GM12878 (cell line): ENCODE measurements at places on chromosomes 16 and 17. TPM values are rescaled to one million over a fixed set of nuclear protein-coding genes. Genes with fewer than 3 reads are reported as not detected.

The KIF2B gene
- total RNA-seq, result not detected in 2 replicates

The SOST gene
- total RNA-seq, result not detected in 2 replicates

GRCh38 chr16:25699069-25699468, 7.3 kb downstream of the HS3ST4 start:
- no peaks in the 10 kb centered on the region for H3K36me3 ChIP-seq
- H3K4me3 ChIP-seq, result no peak overlapping the region
- H3K27ac ChIP-seq, result no peak overlapping the region
- H3K27me3 ChIP-seq, result no peaks in the 10 kb centered on the region; the same call in 1 of the 2 replicates

DNA sequence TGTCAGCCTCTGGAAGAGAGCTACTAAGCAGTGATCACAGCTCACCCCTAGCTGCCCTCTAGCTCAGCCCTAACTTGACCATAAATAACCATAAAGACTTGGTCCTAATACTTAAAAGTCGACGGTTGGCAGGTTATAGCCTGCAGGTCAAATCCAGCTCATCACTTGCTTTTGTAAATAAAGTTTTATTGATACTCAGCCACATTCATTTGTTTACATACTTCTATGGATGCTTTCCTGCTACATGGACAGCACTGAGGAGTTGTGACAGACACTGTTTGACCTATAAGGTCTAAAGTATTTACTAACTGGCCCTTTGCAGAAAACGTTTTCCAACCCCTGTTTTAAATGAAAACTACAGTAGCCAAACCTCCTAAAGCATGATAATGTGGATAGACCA, 151.6 kb upstream of the ASIC2 start:
- DNase-seq, result no peak
- no peak overlapping the region for H3K4me3 ChIP-seq
- no peaks in the 10 kb centered on the region for H3K4me1 ChIP-seq
- no peaks in the 10 kb centered on the region for H3K27me3 ChIP-seq
- no peaks in the 10 kb centered on the region for H3K36me3 ChIP-seq
- no peak overlapping the region for H3K27ac ChIP-seq

The PPP1R27 gene
- 0.49 and 0.53 TPM in 2 replicates for total RNA-seq

DNA sequence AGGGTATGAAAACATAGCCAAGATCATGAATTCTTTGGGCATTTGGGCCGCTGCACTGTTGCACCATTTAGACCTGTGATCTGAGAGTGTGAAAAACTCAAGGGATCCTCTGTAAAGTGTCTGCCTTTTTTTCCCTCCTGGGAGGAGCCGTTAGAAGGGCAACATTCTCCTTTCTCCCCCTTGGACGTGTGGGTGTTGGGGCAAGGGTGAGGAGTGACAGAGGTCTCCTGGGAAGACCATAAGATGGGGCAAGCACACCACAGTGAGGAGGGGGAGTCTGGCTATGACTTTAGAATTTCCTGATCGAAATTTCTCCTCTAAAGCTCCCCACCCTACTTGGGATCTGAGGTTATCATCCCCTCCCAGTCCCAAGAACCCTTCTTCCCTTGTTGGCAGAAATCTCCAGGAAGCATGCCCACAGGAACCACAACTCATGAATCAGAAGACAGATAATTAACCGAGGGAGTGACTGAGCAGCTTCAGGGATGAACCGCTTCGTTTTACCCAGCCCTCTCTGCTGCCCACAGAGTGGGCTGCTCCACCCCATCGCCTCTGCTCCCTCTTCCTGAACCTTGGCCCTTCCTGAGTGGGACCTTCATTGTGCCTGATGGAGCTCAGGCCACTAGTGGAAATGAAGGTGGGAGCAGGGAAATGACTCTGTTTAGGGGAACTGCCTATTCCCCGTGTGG, 4.2 kb downstream of the ITGB3 start:
- no peak overlapping the region for H3K27ac ChIP-seq
- no peak for DNase-seq
- no peaks in the 10 kb centered on the region for H3K36me3 ChIP-seq
- no peak overlapping the region for H3K4me3 ChIP-seq

DNA sequence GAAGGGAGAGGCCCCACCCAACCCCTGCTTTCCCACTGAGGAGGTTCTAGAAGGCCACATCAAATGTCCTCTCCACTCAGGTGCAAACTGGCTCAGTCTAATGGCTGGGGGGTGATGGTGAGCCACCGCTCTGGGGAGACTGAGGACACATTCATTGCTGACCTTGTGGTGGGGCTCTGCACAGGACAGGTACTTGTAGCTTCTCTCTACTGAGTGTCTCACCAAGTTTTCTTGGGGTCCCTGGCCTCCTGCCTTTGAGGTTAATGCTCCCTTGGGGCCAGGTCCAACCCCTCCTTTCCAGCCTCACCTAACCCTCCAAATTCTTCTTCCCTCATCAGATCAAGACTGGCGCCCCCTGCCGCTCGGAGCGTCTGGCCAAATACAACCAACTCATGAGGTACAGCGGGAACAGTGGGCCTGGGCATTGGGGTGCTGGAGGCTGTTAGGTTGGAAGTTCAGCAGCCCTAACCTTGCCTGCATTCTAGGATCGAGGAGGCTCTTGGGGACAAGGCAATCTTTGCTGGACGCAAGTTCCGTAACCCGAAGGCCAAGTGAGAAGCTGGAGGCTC, 5.7 kb downstream of the ENO3 start:
- H3K27ac ChIP-seq, result no peak overlapping the region
- H3K36me3 ChIP-seq, result peaks cover 8% of the 10 kb centered on the region
- no peak overlapping the region for H3K4me3 ChIP-seq
- no peak for DNase-seq

DNA sequence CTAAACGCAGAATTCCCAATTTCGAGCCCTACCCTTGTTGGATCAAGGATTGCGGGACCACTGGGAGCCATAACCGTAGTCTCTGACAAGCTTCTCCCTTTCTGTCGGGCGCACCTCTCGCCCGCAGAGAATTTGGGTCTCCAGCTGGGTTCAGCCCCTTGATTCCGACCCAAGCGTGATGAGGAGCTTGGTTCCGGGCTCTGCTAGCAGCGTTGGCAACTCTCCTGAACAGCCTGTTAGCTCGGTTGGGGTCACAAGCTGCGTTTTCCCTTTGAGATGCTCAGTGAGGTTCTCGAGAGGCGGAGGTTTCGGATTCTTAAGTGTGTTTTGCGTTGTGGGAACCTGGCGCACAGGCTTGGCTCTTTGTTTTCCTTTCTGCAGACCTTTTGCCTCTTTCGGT, 655 bp downstream of the ATXN1L start:
- H3K27me3 ChIP-seq, result no peaks in the 10 kb centered on the region
- H3K4me3 ChIP-seq, result peak overlapping the region; percentile 92
- no peak for DNase-seq
- peaks cover 44% of the 10 kb centered on the region for H3K4me1 ChIP-seq
- peak overlapping the region; percentile 90 for H3K27ac ChIP-seq

The LGALS9 gene
- 246 and 254 TPM in 2 replicates for total RNA-seq

The PIRT gene
- total RNA-seq, result not detected in 2 replicates

DNA sequence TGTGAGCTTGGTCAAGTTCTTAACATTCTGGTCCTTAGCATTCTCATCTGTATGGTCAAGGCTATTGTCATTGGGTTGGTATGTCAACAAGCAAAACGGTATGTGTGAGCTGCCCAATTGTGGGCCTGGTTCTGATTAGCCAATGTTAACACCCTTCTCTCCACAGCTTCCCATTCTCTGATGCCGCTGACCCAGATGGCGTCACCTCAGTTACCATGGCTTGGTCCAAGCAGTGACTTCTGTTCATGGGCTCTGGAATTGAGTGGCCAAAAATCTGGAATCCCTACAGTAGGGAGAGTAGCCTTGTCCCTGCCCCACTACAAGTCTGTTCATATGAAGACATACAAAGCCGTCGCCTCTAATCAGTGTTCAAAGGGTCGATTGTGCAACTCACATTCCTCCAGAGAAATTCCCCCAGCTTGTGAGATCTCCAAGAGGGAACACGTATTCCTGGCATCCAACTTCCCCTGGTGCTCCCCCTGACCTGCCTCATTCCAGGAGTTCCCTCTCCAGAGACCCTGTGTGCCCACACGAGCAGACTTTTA, 15.8 kb downstream of the TMEM98 start:
- H3K36me3 ChIP-seq, result no peaks in the 10 kb centered on the region
- no peak for DNase-seq
- H3K4me1 ChIP-seq, result no peaks in the 10 kb centered on the region
- no peak overlapping the region for H3K27ac ChIP-seq
- no peaks in the 10 kb centered on the region for H3K27me3 ChIP-seq
- no peak overlapping the region for H3K4me3 ChIP-seq

GRCh38 chr17:38982858-38983746, 15.9 kb upstream of the FBXO47 start:
- no peak overlapping the region for H3K27ac ChIP-seq
- H3K36me3 ChIP-seq, result no peaks in the 10 kb centered on the region
- no peak overlapping the region for H3K4me3 ChIP-seq

The CDH16 gene
- not detected in 2 replicates for total RNA-seq

- no peaks in the 10 kb centered on the region for H3K27me3 ChIP-seq
- H3K4me3 ChIP-seq, result no peak overlapping the region
- H3K27ac ChIP-seq, result no peak overlapping the region
- no peaks in the 10 kb centered on the region for H3K36me3 ChIP-seq
These were observed 373.7 kb downstream of the HAPSTR1 start for GRCh38 chr16:9465161-9465560.

The TLK2 gene
- 39.2 and 43.8 TPM in 2 replicates for total RNA-seq

The FDXR gene
- total RNA-seq, result 62.0 and 66.2 TPM in 2 replicates

GRCh38 chr17:32720671-32721070, 156.3 kb downstream of the MYO1D start:
- no peaks in the 10 kb centered on the region for H3K27me3 ChIP-seq
- no peak for DNase-seq

DNA sequence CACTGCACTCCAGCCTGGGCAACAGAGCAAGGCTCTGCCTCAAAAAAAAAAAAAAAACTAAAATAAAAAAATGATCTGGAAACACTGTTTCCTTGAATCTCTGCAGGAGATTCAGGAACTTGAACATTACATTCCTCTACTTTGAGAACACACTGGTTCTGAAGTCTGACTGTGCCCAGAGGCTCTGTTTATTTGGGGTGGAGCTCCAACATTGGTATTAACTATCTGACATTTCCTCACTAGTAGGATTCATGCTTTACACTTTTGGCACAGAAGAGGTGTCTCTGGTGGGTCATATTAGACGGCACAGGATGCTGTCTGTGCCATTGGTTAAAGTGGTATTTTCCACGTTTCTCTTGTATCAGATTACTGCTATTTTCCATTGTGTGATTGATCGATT, 10.4 kb downstream of the SULT1A2 start:
- DNase-seq, result no peak
- H3K27me3 ChIP-seq, result no peaks in the 10 kb centered on the region
- H3K4me1 ChIP-seq, result no peaks in the 10 kb centered on the region; the same call in 1 of the 2 replicates
- no peak overlapping the region for H3K27ac ChIP-seq
- H3K4me3 ChIP-seq, result no peak overlapping the region

DNA sequence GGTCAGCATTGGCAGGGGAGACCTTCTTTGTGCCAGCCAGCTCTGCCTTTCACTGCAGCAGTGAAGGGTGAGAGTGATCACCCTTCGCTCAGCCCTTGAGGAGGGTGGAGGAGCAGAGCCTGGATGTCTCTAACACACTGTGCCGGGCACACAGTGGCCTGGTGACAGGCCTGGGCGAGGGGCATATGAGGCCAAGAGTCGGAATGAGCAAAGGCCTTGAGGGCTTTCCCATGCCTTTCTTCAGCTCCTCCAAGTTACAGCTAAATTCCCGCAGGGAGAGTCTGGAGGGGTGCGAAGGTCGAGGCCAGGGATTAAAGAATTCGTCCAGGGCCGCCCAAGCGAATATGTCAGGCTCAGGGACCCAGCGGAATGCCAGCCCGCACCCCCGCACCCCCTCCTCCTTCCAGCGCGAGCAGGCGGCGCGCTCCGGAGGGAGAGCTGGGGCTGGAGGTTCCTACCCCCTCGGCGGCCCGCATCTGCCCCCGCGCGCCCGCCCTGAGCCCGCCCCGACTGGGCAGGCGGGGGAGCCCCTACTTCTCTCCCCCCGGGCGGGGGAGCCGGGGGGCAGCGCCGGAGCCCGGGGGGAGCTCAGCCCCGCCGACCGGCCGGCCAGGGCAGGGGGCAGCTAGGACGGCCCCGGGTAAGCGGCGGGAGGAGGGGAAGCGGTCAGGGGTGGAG, at the start of gene RASL10B:
Gene RASL10B, plus strand, starts transcription at position 401 of the 678 bp plus-strand sequence. CDS start 3,546 bp downstream, outside the sequence.
- no peak within 1 kb of the TSS for H3K27ac ChIP-seq
- peak within 1 kb of the TSS; percentile 11; the same call in 1 of the 2 replicates for H3K4me3 ChIP-seq
- DNase-seq, result no peak
- peaks cover 3% of the 10 kb centered on the region; the same call in 1 of the 2 replicates for H3K36me3 ChIP-seq
- no peaks in the 10 kb centered on the region; the same call in 1 of the 2 replicates for H3K27me3 ChIP-seq

DNA sequence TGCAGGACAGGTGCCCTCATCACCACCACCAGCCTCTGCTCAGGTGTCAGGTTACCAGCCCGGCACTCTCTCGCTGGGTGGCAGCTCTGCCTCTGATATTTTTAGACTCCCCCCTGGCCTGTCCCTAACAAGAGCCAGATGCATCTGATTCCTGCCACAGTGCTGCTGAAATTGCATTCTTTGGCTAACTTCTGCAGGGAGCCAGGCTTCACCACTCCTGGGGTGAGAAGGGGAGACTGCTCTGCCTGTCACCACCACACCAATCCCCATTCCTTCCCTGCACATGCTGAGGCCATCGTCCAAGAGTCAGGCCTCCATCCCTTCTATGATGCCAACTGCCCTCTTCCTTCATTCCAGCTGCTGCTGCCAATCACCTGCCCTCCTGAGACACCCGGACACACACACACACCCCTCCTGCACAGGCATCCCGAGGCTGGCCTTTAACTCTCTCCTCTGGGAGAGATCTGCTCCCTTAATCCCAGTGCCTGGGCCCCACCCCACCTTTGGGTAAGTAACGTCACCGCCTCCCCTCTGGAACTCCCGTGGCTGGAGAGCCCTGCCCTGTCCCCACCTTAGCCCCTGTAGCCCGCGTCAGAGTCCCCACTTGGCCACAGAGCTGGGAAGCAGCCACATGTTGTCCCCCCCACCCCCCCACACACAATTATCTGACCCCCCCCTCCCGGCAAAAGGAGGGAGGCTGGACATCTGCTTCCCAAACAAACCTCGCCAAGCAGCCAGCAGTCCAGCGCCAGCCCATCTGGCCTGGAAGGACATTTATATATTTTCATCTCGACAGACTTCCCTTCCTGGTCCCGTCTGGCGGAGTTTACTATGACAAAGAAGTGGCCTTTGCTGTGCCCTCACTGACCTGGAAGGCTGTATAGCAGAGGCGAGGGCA, 2.8 kb downstream of the EMP2 start:
- no peak for DNase-seq
- H3K4me1 ChIP-seq, result no peaks in the 10 kb centered on the region; the same call in 1 of the 2 replicates
- no peak overlapping the region for H3K4me3 ChIP-seq
- no peak overlapping the region for H3K27ac ChIP-seq

- no peaks in the 10 kb centered on the region; the same call in 1 of the 2 replicates for H3K4me1 ChIP-seq
- H3K4me3 ChIP-seq, result no peak within 1 kb of the TSS
- H3K27ac ChIP-seq, result no peak within 1 kb of the TSS
These were observed at the start of gene CHST4 for GRCh38 chr16:71526111-71526631. TSS of gene CHST4 (plus strand) at chr16:71526426. CDS start at chr16:71536678, 10,252 bp downstream.

- no peaks in the 10 kb centered on the region for H3K27me3 ChIP-seq
- no peak overlapping the region for H3K27ac ChIP-seq
- no peak for DNase-seq
- H3K4me3 ChIP-seq, result no peak overlapping the region
- H3K4me1 ChIP-seq, result no peaks in the 10 kb centered on the region
These were observed 328.6 kb upstream of the PMFBP1 start for GRCh38 chr16:72500545-72500944.

- no peaks in the 10 kb centered on the region for H3K27me3 ChIP-seq
- no peak overlapping the region for H3K4me3 ChIP-seq
- no peak for DNase-seq
- H3K27ac ChIP-seq, result no peak overlapping the region
- no peaks in the 10 kb centered on the region for H3K36me3 ChIP-seq
- H3K4me1 ChIP-seq, result no peaks in the 10 kb centered on the region
These were observed 2.9 kb upstream of the FBXO47 start for GRCh38 chr17:38970128-38970527.

The PLXDC1 gene
- not detected in 2 replicates for total RNA-seq

- DNase-seq, result peak; percentile 81
- no peaks in the 10 kb centered on the region for H3K27me3 ChIP-seq
- no peak overlapping the region for H3K4me3 ChIP-seq
These were observed 939 bp downstream of the BCL6B start for GRCh38 chr17:7023576-7024401.
